ENCODE measurements at places on chromosomes 3 and 15.

DNA sequence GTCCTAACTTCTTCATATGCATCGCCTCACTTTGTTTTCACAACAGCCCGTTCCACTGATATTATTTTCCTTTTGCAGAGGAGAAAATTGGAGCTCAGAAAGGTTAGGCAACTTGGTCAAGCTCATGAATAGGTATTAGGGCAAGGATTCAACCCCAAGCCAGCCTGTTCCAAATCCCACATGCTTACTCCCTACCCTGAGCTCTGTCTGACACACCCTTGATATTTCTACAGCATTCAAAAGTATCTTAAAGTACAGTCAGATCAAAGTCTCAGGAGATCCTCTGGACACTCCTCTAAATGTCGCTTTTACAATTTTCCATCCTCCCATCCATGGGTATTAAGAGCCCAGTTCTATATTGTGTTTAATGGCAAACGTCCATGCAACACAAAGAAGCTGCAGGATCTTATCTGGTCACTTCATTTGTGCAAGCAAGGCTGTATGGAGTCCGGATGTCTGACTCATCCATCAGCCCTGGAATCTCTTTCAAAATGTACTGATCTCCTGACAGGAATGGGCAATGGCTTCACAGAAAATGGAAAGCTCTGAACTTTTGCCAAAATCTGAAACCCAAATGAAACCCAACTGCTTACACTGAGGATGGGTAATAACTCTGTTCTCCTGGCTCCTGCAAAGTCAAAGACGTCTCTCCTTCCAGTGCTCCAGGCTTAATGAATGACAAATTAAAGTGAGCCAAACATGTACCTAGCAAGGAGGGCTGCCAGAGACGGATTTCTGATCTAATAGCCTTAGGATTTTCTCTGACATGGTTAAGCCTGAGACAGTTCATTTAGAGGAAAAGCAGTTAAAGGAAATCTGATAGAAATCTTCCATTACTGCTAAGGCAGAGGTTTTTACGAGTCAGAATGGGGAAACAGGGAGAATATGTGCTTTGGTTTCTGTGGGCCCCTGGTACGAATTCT, 230.9 kb upstream of the RORA start:
- no peak for DNase-seq

GRCh38 chr3:127691489-127691888, 18.7 kb downstream of the ABTB1 start:
- no peak for DNase-seq

DNA sequence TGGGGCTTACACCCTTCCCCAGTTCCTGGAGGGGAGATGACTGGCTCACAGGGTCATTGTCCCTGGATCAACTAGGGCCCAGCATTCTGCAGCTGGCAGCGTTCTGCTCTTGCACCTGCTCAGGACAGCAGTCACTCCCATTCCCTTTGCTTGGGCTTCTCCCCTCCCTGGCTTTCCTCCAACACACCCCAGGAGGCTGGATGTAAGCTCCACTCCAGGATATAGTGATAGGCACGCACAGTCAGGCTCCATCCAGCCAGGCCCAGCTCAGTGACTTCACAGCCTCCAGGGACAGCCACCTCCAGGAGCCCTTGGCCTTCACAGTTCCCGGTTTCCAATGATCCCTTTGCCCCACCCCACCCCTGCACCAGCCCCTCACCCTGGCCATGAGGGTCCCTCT, 1.9 kb downstream of the SPTBN5 start:
- no peak for DNase-seq

DNA sequence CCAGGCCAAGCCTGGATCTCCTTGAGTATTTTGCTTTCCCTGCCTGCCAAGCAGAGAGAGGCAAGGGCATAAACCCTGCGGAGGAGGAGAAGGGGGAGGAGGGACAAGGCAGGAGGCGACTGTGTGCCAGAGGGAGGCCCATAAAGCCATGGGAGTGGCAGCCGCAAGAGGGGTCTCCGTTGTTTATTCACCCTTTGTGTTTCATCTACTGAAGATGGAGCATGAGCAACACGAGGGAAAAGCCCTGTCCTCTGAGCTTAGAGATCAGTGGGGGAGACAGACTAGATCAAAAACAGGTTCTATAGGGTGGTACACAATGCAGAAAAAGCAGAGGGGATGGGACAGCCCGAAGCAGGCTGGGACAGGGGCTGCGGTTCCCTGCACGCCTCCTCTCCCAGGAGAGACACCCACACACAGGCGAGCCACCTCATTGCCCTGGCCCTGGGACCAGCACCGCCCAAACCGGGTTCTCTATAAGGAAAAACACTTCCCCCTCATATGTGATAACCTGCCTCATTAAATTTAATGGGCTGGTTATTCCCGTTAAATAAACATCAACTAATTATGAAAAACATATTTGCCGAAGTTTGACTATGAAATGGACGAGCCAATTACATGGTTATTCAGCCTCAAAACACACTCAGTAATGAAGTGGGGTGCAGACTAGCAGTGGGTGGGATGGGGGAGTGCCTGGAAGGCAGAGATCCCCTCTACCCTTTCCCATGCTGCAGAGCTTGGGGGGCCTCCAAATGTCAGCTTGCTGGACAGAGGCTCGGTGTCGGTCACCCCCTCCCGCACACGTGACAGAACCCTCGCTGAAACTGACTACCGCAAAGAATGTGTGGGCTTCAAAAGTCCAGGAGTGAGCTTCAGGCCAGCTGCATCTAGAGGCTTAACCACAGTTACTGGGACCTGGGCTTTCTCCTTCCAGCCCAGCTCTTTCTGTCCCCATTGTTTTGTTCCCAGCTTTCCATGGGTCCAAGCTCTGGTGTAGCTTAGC, 14.2 kb upstream of the PLXNA1 start:
- no peak for DNase-seq

- no peak for DNase-seq
These were observed 19.9 kb downstream of the UBR1 start for GRCh38 chr15:43085921-43086320.

DNA sequence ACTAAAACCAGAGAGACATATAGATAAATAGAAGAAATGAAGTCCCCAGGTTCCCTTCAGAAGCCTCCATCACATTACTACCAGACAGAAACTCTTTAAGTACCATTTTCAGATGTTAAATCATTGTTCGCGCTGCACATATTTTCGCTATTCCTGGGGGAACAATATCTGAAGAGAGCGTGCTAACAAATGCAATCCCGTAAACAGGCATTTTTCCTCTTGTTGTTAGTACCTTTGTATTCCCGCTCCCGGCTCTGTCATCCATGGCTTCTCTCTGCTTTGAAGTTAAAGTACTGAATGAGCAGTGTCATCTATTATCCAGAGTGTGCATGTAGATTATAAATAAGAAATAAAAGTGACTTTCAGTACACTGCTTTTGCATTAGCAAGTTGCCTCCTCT, 412.3 kb downstream of the FOXP1 start:
- DNase-seq, result no peak

GRCh38 chr3:95705786-95706418, 1108.5 kb upstream of the EPHA6 start:
- DNase-seq, result no peak

DNA sequence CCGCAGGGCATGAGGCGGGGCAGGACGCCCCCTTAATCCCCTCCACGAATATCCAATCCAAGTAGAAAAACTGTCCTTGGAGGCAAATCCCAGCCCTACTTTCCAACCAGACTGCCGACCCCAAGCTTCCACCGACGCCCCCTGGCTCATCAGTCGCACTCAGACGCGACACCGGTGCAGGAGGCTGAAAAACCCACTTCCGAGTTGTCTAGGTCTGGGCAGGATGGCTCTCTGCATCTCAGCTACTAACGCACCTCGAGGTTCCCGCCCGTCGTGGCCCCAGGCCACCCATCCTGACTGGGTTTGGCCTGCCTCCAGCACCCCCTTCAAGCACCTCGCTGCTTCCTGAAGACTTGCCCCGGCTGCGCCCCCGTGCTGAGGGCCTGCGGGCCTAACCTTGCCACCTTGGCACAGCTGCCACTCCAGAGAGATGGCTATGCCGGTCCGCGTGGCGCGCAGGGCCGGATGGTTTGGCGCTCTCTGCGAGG, 15.5 kb downstream of the RGMA start:
- DNase-seq, result no peak

DNA sequence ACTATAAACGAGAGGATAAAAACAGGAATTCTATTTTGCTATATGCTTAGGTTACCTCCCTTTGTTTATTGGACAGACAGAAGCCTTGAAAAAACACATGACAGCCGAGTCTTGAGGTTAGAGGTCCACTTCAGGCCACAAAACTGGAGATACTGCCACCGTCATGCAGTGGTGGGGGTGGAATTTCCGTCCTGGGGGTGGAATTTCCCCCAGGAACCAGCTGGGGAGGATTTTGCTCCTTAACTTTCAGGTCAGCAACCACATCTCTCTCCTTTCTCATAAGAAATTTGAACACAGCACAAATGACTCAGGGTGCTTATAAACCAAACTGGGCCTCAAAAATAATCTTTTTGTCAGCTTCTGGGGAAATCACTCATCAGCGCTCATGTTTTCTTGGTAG, 545.8 kb upstream of the ADAMTS9 start:
- DNase-seq, result no peak

- no peak for DNase-seq
These were observed 134.7 kb downstream of the TMCC1 start for GRCh38 chr3:129758785-129759320.

- no peak for DNase-seq
These were observed 182.5 kb downstream of the SLCO3A1 start for GRCh38 chr15:92035961-92036360.

DNA sequence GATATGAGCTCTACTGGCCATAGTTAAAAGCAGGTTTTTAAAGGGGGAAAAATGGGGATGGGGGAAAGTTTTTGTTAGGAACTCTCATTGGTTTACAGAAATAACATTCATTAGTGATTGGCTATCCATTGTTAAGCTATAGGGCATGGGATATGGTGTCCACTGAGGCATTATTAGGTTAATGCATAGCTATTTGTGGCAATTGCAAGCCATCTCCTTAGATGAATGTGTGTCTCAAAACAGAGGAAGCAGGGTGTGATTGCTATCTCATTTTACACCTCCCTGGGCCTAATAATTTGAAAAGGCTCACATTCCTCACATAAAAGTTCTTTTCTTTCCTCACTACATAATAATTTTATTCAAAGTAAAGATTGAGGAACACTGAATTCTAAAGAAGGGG, 396.6 kb downstream of the TAFA4 start:
- no peak for DNase-seq

DNA sequence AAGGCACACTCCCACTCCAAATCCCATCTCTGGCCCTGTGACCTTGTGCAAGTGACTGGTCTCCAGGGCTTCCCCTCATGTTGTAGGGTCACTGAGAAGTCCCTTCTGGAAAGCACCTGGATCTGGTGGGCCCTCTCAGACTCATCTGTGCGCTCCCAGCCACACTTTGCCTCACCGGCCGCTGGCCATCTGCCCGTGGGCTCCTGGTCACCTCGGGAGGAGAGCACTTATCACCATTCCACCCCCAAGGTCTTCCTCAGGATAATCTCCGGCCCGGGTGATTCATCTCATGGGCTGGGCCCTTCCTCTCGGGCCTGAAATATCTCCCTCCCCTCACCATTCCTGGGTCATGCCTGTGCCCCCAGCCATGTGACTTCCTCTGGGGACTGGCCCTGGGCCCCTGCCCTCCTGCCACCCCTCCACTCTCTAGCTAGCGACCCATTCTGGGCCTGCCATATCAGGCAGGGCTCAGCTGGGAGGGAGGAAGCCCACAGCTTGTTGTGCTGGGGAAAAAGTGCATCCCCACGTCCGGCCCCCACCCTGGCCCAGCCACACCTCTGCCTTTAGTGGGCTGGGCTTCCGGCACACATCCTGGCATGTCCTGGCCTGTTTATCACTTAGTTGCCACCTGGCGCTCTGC, 10.6 kb upstream of the WNT7A start:
- DNase-seq, result no peak

GRCh38 chr3:44761101-44761423, 357 bp downstream of the KIAA1143 start:
- DNase-seq, result no peak

DNA sequence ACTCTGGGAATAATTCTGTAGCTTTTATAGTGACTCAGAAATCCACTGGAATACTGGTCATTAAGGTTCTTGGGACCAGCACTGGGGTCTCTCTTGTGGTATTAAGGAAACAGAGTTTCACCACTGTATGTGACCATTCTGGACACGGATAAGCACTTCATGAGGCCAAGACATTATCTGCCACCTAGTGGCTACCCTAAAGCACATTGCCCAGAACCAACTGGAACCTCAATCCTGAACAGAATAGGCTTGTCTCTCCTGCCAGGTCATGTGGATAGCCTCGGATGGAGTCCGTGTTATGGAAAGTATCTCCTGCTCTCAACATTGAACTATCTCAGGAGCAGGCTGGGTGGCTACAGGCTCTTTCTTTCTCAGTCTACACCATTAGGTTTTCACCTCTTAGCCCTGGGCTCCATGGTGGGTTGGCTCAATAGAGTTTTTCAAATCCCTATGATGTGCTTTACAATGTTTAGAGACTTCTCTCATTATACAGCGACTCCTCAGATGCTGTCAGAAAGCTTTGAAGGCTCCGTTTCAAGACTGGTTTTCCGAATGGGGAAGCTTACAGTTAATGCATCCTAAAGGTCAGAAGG, 167.6 kb upstream of the ST8SIA2 start:
- no peak for DNase-seq

GRCh38 chr3:186209810-186210752, 101.2 kb upstream of the ETV5 start:
- DNase-seq, result no peak

DNA sequence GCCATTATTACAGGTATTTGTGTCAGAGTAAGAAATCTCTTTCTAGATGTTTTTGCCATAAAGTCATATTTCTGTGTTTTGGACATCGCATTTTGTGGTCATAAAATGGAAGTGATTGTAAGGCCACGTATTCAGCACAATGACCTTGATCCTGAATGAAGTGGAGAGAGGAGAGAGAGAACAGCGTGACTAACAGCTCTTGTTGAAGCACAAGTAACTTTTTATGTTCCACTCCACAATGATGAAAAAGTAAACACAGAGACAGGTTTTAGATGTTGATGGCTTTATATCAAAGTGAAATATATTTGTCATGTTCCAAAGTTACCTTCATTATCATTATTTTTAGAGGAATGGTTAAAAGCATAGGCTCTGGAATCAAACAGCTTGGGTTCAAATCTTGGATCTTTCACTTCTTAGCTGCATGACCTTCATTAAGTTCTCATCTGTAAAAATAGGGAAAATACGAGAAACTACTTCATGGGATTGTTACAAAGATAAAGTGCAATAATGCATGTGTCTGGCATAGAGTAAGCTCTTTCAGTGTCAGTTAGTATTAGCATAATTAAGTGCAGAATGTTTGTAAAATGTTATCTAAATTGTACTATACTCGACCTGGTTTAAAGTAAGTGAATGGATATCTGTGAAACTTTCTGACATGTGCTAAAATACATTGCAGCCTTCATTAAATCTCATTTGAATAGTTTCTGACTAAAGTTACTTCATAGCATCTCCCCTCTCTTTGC, 341.5 kb upstream of the DNAJC19 start:
- DNase-seq, result no peak
